ENCODE measurements at places on chromosomes 7 and 10. TPM values are rescaled to one million over a fixed set of nuclear protein-coding genes. Genes with fewer than 3 reads are reported as not detected.

HHEX gene
- total RNA-seq = 0.11 TPM

PRSS2 gene
- not detected for total RNA-seq

SPDYE8 gene
- total RNA-seq = not detected

EBLN1 gene
- total RNA-seq = not detected

SP8 gene
- total RNA-seq = not detected

FAM24B gene
- 16.5 TPM for total RNA-seq

CD36 gene
- not detected for total RNA-seq

APBB1IP gene
- 66.2 TPM for total RNA-seq

Measured in T-helper 2 cell treated with Interferon-gamma antibody and Interleukin-4, amounts not matched to agents 100 ng/mL and 5 ng/mL, for 36 hours (primary cell).